ENCODE measurements at places on chromosomes 2 and 18.

DNA sequence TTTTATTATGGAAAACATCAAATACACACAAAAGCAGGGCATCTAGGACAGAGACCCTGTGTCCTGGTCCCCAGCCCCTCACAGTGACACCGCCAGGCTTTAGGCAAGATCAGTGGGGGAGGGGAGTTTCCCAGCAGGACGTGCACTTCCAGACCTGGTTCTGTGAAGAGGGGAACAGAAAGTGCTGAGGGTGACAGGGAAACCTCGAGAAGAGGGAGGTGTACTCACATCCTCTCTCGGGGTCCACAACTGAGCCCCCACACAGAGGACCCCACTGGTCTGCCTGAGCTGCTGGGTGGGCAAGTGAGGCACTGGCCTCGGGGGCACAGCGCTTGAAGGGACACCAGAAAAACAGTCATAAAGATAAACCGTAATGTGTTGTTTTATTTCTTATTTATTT lies 4.4 kb upstream of the GPR35 start:
- DNase-seq = no peak

DNA sequence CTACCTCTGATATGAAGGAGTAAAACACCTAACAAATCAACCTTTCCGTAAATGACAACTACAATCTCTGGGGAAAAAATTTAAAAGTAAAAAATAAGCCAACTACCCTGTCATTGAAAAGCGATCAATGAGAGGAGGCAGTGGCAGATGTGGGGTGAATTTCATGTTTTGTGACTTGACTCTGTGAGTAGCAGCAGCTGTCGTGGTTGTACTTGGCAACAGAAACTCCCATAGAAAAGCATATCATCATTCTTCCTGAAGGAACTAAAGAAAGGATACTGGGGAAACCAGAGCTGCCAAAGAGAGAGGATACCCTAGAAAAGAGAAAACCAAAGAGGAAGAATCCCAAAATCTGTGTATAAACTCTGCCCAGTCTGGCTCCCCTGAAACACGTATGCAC lies 236.4 kb downstream of the TNS1 start:
- no peak for DNase-seq

DNA sequence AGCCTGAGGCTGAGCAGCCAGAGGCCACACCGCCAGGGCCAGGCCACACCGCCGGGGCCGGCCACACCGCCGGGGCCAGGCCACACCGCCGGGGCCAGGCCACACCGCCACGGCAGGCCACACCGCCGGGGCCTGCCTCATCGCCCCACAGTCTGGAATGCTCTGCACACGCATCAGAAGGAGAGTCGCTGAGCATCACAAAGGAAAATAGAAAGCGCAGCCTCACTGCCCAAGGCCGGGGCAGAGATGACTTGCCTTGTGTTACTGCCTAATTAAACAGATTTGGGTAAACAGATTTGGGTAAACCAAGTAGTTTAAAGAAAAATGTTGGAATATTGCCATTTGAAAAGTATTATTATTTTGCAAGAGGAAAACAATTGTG lies 10.4 kb upstream of the NFATC1 start:
- no peak for DNase-seq

DNA sequence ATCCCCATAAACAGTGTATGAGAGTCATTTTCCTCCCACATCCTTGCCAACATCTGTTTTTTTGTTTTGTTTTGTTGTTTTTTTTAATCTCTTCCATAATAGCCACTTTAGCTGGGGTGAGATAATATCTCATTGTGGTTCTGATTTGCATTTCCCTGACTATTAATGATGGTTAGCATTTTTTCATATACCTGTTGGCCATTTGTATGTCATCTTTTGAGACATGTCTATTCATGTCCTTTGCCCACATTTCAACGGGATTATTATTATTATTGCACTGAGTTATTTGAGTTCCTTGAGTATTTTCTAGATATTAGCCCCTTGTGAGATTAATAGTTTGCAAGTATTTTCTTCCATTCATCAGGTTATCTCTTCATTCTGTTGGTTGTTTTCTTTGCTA lies 223.3 kb downstream of the LPIN1 start:
- DNase-seq = no peak

- no peak for DNase-seq
These were observed 1.3 kb downstream of the CYP27C1 start for GRCh38 chr2:127218812-127219170.

Measured in GM18507 (cell line).